Glutamatergic neuron (in vitro differentiated cells): ENCODE measurements at places on chromosomes 11 and 22. TPM values are rescaled to one million over a fixed set of nuclear protein-coding genes. Genes with fewer than 3 reads are reported as not detected.

OR51B5 gene
- not detected for total RNA-seq

DDI1 gene
- total RNA-seq: not detected

ABCG4 gene
- total RNA-seq: 2.4 TPM

ZW10 gene
- total RNA-seq: 10.5 TPM

GRCh38 chr11:93614173-93614722 is 47.2 kb upstream of the CEP295 start:
- no peak for DNase-seq

GRCh38 chr11:111582881-111583280 is 19.4 kb upstream of the SIK2 start:
- DNase-seq: no peak

DNA sequence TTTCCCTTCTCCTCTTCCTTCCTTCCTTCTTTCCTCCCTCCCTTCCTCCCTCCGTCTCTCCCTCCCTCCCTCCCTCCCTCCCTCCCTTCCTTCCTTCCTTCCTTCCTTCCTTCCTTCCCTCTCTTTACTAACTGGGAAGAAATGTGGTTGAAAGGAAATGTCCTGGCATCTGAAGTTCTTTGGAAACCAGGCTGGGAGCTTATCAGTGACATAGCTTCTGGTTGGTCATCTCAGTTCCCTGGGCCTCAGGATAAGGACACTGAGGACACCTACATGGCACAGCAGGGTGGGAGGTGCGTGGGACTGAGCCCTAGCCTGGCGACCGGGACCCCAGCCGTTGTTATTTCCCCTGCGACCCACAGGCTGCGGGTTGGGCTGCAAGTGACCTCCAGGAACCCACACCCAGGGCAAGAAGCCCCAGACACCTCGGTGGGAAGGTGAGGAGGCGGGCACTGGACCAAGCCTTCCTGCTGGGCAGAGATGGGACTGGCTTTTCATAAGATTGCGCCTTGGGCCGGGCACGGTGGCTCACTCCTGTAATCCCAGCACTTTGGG is 1486.5 kb downstream of the TBC1D22A start:
- no peak for DNase-seq

- DNase-seq: no peak
Measured at GRCh38 chr22:19482297-19482696, 2.6 kb downstream of the CDC45 start.

LSP1 gene
- total RNA-seq: 2.5 TPM

OR4D5 gene
- total RNA-seq: not detected

CRYAB gene
- 0.64 TPM for total RNA-seq

ANO5 gene
- total RNA-seq: 5.4 TPM

DNA sequence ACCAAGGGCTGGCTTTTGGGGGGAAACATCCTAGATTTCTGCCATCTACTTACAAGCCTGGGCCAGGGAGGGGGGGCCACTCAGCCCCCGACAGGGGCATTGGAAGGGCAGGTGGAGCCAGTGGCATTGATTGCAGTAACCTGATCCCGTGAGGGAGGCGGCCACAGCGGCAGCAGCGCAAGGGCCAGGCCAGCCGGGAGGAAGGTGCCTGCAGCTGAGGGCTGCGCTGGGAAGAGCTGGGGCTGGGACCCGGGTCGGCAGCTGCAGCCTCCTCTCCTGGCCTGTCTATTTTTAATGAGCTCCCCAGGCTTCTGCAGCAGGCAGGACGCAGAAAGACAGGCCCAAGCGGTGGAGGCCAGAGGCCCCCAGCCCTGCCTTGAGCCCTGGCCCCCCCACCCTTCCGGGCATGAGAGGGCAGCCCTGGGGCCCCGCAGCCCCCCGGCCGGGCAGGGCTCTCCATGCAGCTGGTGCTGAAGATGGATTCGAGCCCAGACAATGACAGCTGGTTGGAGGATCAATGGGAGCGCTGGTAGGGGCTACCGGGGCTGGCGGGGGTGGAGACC is 10.6 kb downstream of the FREY1 start:
- peak; percentile 91 for DNase-seq

DNA sequence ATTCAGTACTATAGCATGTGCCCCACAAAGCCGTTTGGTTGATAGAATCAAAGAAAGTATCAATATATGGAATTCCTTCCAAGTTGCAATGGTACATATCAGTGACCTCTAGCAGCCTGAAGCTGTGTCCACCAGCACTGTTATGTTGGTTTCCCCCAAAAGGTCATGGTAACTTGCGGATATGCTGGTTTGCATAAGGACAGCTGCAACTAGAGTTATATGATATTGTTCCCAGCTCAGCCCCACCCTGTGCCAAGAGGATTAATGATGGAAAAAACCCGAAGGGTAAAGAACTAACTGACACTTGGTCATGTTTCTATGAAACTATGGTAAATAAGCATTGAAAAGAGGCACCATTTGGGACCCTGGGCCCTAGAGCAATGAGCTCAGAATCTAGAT is 93.5 kb downstream of the PDHX start:
- no peak for DNase-seq

ARVCF gene
- 119 TPM for total RNA-seq

GRCh38 chr22:42521228-42521546 is 1.6 kb upstream of the RRP7A start:
- no peak for DNase-seq

DNA sequence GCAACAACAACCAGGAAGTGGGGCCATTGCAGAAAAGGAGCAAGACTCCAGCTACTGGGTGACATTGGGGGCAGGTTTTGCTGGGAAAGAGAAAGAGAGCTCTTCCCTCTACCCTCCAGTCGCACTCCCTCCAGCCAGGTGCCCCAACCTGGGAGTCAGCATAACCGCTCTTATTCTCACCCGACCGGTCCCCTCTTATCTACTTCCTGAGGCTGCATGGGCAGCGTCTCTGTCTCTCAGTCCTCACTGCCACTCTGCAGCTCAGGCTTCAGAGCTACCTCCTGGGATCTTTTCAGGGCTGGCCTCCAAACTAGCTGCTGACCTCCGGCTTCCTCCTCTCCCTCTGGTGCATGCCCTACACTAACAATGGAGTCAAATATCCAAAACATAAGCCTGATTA is 5.1 kb downstream of the ZNF70 start:
- no peak for DNase-seq

GRCh38 chr11:255176-255575 is 18.4 kb downstream of the PSMD13 start:
- DNase-seq: no peak

- no peak for DNase-seq
Measured at GRCh38 chr11:57001674-57002401, 13.1 kb downstream of the OR5AK2 start.

DNA sequence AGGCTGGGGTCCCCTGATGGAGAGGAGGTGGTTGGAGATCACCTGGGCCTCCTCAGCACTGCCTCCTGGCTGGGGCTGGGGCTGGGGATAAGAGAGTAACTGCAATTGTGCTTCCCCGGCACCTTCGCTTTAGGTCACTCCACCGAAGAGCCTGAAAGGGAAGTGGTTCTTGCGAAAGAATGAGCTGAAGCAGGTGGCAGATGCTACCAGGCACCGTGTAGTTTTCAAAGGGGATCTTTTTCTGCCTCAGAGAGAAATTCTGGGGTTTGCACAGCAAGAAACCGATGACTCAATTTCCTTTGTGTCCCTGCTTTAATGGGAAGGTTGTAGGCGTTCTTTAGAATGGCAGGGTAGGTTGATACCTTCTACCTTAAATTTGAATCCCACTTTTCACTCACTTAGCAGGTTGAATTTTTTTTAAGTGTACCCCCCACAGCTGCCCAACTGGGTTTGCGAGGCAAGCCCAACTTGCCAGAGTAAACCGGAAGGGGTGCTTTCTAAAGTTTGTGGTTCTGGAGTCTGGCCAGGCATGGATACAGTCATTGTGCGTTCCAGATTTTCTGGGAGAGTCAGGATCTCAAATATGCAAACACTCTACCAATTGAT is 5.3 kb downstream of the CD44 start:
- no peak for DNase-seq

DNA sequence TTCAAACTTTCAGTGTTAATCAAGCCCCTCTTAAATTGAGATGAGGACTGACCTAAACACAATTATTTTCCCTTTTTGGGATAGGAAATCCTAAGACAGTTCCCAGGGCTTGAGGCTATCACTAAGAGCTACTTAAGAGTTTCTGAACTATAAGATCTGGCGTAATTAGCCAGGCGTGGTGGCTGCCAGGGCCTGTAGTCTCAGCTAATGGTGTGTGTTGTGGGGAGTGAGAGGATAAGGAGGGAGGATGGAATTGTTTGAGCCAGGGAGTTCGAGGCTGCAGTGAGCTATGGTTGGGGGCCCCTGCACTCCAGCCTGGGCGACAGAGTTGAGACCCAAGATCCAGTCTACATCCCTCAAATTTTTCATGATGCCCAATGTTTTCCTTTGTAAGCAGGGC is 23.5 kb upstream of the EXPH5 start:
- DNase-seq: no peak

DNA sequence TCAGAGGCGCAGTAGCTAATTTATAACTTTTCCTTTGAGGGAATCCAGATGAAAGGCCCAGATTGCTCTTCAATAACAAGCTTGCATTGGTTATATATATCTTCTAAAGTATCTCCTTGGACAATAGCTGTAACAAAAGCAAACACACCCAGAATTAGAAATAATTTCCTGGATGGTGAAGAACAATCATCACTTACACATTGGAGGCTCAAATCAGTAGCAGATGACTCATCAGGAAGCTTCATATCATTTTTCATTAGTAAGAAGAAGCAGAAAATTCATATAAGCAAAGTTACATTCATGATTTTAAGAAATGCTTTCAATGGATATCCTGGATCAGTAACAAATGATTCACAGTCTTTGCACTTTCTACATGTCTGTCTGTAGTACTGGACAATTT is 173.6 kb upstream of the CCDC90B start:
- DNase-seq: no peak

GRCh38 chr22:38754751-38755154 is 1.0 kb downstream of the SUN2 start:
- no peak for DNase-seq

GAB2 gene
- total RNA-seq: 87.9 TPM

RANGAP1 gene
- total RNA-seq: 80.8 TPM

- DNase-seq: no peak
Measured at GRCh38 chr11:15641271-15642045, 526.7 kb downstream of the INSC start.

OSBPL5 gene
- 115 TPM for total RNA-seq

GRCh38 chr11:2424811-2425495 is 19.4 kb downstream of the TRPM5 start:
- DNase-seq: no peak

GRCh38 chr11:62445314-62445740 is 26.5 kb downstream of the SCGB1A1 start:
- DNase-seq: no peak

DNA sequence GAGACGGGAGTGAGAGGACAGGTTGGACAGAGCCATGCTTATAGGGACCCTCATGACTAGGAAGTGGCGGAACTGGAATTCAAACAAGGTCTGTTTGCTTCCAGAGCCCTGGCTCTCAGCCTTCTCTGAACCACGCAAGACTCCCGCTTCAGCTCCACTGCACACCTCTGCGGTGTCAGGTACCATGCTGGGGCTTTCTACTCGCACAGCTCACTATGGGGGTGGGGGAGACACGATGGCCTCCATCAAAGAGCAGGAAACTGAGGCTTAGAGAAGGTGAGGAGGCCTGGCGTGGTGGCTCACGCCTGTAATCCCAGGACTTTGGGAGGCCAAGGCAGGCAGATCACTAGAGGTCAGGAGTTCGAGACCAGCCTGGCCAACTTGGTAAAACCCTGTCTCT is 14.2 kb downstream of the SUN2 start:
- no peak for DNase-seq

- DNase-seq: no peak
Measured at GRCh38 chr11:126515501-126515900, 160.0 kb downstream of the ST3GAL4 start.

OTOG gene
- total RNA-seq: not detected

DNA sequence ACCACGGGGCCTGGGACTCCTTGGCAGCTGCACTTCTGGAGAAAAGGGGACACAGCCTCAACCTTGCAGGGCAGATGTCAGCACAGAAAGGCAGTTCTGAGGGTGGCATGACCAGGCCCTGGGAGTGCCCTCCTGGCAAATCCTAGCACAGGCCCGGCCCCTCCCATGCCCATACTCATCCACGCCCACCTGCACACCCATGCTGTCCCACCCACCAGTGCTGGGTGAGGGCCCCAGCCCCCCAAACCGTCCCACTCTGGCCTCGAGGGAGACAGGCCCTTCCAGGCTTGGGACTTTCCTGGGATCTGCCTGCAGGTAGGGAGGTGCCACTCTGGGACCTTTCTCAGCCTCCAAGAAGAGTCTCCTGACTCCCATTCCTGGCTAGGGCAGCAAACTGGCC is 10.1 kb downstream of the DUSP8 start:
- DNase-seq: peak; percentile 11

DRG1 gene
- 64.1 TPM for total RNA-seq

- no peak for DNase-seq
Measured at GRCh38 chr22:45180146-45180679, 16.5 kb downstream of the NUP50 start.

PHETA2 gene
- 0.88 TPM for total RNA-seq

GRCh38 chr11:123560006-123560405 is 94.4 kb downstream of the SCN3B start:
- DNase-seq: peak; percentile 69

LYVE1 gene
- not detected for total RNA-seq

DNA sequence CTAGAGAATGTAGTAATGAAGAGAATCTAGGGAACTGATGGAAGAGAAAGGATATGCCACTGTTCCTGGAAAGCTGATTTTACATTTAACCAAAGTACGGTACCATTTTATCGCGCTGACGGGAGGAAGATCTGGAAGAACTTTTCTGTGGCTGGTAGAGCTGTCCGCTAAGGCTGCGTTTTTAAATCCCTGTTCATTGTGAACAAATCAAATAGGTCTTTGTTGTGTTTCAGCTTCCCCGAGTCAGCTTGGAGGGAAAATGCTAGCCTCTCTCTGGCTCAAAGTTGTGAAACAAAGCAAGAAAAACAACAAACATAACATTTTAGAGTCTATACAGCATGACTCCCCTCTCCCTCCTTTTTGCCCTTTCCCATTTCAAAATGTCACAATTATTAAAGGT is 34.4 kb downstream of the FBXO7 start:
- DNase-seq: no peak

- DNase-seq: no peak
Measured at GRCh38 chr22:43133401-43133800, 9.8 kb downstream of the MCAT start.

- DNase-seq: no peak
Measured at GRCh38 chr22:50571264-50572175, 6.7 kb downstream of the CPT1B start.

DNA sequence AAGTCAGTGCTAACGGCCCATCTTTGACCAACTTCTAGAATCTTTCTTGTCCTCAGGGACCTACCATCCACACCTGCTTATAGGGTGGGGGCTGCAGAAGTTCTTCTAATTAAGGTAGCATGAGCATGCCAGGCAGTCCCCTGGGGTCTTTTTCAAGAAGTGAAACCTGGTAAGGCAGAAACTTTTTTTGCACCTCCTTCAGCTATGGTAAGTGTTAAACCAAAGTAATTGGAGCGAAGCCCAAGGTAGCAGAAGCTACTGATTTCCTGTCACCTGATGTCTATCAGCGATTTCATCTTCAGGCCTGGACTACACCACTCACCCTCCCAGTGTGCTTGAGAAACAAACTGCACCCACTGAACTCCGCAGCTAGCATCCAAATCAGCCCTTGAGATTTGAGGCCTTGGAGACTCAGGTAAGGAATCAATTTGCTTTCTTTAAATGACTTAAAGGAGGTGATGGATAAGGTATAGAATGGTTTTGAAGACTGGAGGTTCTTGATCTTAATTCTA is at the start of gene MS4A1:
TSS of gene MS4A1 (plus strand) at position 317 of the 512 bp plus-strand sequence. CDS start 6,528 bp downstream, outside the sequence.
- DNase-seq: no peak

CABP7 gene
- total RNA-seq: 14.6 TPM
